ENCODE measurements at places on chromosomes 2 and 18. TPM values are rescaled to one million over a fixed set of nuclear protein-coding genes. Genes with fewer than 3 reads are reported as not detected.

Gene APCDD1
- total RNA-seq, result 0.36 TPM

Gene PFN4
- 1.3 TPM for total RNA-seq

Gene DAW1
- 0.26 TPM for total RNA-seq

Gene DSG4
- total RNA-seq, result not detected

Gene FAM237A
- total RNA-seq, result not detected

Gene EIF4E2
- 84.0 TPM for total RNA-seq

- peaks cover 19% of the 10 kb centered on the region for H3K4me1 ChIP-seq
- no peak for DNase-seq
- H3K4me3 ChIP-seq, result no peak overlapping the region
- no peak overlapping the region for H3K27ac ChIP-seq
These were observed 61.1 kb downstream of the FMNL2 start for GRCh38 chr2:152396051-152396511.

GRCh38 chr2:71938659-71939587 lies 208.7 kb downstream of the CYP26B1 start:
- no peak overlapping the region for H3K4me3 ChIP-seq
- H3K27ac ChIP-seq, result no peak overlapping the region
- no peaks in the 10 kb centered on the region for H3K4me1 ChIP-seq
- no peaks in the 10 kb centered on the region for H3K27me3 ChIP-seq

DNA sequence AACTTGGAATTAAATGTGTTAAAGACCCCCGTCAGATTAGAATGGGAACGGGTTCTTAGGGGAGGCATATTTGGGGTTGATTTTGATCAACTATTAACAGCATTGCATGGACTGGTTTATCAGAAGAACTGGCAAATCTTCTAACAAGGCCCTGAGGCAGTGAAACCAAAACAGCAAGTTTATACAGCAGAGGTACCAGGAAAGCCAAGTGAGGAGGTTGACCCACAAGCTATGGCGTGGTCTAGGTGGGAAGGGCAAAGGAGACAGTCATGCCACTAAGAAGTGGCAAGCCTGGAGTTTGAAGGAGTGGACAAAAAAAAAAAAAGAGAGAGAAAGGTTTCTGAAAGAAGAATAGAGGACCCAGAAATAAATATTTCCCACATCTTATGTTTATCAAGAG lies 187.0 kb downstream of the MREG start:
- no peaks in the 10 kb centered on the region for H3K36me3 ChIP-seq
- no peak for DNase-seq
- no peak overlapping the region for H3K4me3 ChIP-seq
- H3K27me3 ChIP-seq, result no peaks in the 10 kb centered on the region
- H3K27ac ChIP-seq, result no peak overlapping the region
- no peaks in the 10 kb centered on the region for H3K4me1 ChIP-seq

DNA sequence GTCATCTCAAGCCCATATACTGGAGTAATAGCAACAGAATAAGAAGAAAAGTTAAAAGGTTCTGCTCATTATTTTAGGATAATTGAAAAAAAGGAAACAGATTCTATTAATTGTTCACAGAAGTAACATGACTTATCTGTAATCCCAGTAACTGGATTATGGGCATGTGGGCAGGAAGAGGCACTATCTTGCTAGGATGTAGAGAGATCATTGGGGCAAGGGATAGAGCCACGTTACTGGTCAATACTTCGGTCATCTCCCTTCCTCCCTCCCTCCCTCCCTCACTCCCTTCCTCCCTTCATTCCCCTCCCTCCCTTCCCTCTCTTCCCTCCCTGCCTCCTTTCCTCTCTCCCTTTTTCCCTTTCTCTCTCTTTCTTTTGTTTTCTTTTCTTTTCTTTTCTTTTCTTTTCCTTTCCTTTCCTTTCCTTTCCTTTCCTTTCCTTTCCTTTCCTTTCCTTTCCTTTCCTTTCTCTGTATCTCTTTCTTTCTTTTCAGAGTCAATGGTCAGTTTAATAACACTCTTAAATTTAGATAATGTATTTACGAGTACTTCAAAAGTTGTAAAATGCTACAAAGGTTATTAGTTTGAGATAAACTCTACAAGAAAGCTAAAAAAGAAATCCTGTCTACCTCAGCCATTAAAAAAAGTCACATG lies 82.8 kb downstream of the FHOD3 start:
- H3K27me3 ChIP-seq, result no peaks in the 10 kb centered on the region
- no peak overlapping the region for H3K4me3 ChIP-seq
- no peak overlapping the region for H3K27ac ChIP-seq
- no peak for DNase-seq
- H3K36me3 ChIP-seq, result no peaks in the 10 kb centered on the region
- no peaks in the 10 kb centered on the region for H3K4me1 ChIP-seq

DNA sequence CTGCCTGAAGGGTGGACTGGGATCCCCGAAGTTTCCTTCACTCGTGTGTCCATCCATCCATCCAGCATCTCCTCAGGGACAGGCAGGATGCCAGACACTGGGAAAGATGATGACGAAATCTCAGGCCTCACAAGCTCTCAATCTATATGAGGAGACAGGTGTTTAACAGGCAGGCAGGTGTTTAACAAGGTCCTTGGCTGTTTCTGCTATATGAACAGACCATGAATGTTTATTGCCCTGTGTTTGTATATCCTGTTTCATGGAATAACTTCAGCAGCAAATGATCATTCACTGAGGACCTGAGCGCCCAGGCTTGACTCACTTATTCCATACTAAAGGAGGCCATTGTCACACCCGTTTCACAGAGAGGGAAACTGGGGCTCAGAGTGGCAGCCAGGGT lies 685.8 kb upstream of the HS6ST1 start:
- H3K27ac ChIP-seq, result no peak overlapping the region
- no peak overlapping the region for H3K4me3 ChIP-seq
- no peak for DNase-seq
- no peaks in the 10 kb centered on the region for H3K36me3 ChIP-seq
- no peaks in the 10 kb centered on the region for H3K27me3 ChIP-seq
- H3K4me1 ChIP-seq, result no peaks in the 10 kb centered on the region

DNA sequence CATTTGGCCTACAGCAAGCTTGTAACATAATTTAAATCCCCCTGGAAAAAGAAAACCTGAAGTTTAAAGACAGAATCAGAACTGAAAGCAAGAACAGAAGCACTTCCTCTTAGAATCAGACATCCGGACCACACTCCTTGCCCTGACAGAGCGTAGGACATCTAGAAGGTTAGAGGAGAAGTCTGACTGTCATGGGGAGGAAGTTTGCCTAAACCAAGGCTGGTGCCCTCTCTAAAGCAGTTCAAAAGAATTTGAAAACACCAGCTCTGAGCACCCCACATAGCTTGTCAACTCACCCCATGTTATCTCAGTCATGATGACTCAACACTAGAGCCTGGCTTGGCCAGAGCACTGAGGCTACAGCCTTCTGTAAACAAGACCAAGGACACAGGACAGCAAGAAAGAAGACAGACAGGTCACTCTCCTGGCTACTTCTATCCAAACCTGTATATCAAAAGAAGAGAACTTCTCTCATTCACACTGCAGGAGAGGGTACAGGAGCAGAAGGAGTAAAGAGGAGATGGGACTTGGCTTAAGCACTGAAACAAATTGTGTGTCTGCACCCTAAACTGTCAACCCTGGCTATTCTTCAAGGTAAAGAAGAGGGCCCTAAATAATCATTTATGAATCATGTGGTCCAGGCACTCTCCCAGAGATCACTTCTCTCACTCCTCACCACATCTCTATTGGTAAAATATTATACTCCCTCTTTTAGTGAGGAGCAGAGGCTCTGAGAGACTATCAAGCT lies 198.6 kb downstream of the MEMO1 start:
- no peak overlapping the region for H3K4me3 ChIP-seq
- H3K27me3 ChIP-seq, result no peaks in the 10 kb centered on the region
- no peaks in the 10 kb centered on the region for H3K4me1 ChIP-seq

GRCh38 chr18:22018366-22018765 lies 151.0 kb upstream of the GATA6 start:
- H3K36me3 ChIP-seq, result no peaks in the 10 kb centered on the region
- DNase-seq, result no peak
- no peak overlapping the region for H3K4me3 ChIP-seq

DNA sequence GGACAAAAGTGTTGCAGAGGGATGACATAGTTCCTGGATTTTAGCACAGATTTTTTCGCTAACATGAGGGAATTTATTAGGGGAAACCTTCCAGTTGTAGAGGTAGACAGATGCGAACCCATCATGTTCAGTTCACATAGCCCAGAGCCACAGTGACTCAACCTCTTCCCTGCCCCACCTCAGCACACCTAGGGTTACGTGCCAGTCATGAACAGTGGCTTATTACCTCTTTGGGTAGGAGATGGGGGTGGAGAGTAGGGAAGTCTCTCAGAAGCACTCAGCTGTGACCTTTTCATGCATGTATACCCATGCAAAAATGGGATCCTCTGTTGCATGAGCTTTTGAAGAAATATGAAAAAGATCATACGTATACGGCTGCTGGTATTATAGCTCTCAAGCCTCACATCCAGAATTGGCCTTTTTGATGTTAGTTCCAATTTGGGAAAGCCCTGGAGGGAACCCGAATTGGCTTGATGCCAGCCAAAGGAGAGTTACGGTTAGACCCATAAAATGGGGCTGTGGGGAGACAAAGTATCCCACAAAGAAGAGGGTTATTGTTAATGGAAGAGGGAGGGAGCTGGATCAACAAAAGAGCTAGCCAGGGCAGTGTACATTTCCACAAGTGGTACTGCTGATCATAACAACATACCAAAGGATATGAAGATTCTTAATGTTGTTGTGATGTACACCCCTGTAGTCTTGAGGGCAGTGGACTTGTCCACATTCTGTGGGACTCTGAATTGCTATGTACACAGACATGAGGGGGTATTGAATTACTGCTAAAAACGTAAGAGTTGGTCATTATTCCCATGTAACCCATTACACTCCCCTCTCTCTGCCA lies 4.9 kb downstream of the TANC1 start:
- no peak overlapping the region for H3K4me3 ChIP-seq
- H3K4me1 ChIP-seq, result peaks cover 40% of the 10 kb centered on the region
- peak overlapping the region; percentile 29 for H3K27ac ChIP-seq
- H3K27me3 ChIP-seq, result no peaks in the 10 kb centered on the region
- no peak for DNase-seq

DNA sequence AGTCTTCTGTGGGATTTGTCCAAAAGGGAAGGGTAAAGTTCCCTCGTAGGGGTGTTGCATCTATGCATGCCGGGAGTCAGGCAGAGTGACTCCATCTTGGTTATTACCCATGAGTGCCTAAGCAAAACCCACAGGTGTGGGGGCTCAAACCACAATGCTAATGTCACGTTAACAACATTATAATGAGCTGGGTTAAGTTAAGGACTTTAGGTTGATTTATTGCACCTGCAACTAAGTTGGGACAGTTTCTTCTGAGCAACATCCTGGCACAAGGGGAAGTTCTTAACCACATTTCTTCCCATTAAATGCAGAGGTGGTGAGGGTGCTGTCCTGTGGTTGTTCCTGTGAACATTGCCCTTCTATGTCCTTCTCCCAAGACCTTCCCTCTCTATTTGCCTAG lies 1596.8 kb upstream of the SLC39A10 start:
- no peak for DNase-seq
- H3K4me1 ChIP-seq, result no peaks in the 10 kb centered on the region
- H3K4me3 ChIP-seq, result no peak overlapping the region
- no peaks in the 10 kb centered on the region for H3K27me3 ChIP-seq

DNA sequence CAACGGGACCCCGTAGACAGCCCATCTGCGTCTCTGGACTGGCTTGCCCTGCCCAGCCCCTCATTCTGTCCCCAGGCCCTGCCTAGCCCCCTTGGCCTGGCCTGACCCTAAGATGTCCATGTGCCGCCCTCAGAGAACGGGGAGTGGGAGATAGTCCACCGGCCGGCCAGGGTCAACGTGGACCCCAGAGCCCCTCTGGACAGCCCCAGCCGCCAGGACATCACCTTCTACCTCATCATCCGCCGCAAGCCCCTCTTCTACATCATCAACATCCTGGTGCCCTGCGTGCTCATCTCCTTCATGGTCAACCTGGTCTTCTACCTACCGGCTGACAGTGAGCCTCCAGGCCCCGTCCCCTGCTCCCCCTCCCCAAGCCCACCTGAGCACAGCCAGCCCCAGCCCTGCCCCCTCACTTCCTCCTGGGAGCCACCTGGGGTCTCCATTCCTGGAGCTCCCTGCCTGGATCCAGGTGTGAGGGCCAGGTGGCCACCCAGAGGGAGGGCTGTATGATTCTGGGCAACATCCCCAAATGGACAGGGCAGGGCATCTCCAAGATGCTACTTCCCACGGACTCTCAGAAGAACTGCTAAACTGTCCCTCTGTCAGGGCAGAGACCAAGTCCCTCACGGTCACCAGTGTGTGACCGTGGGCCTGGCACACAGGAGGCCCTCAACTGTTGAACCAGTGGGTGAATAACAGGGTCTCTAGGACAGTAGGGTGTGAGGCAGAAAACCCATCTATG lies 4.0 kb downstream of the CHRND start:
- no peak overlapping the region for H3K27ac ChIP-seq
- H3K4me3 ChIP-seq, result no peak overlapping the region
- DNase-seq, result no peak
- no peaks in the 10 kb centered on the region for H3K36me3 ChIP-seq

- no peak overlapping the region for H3K4me3 ChIP-seq
- no peaks in the 10 kb centered on the region for H3K4me1 ChIP-seq
- no peaks in the 10 kb centered on the region for H3K36me3 ChIP-seq
These were observed 110.4 kb downstream of the ALK start for GRCh38 chr2:29810956-29811355.

DNA sequence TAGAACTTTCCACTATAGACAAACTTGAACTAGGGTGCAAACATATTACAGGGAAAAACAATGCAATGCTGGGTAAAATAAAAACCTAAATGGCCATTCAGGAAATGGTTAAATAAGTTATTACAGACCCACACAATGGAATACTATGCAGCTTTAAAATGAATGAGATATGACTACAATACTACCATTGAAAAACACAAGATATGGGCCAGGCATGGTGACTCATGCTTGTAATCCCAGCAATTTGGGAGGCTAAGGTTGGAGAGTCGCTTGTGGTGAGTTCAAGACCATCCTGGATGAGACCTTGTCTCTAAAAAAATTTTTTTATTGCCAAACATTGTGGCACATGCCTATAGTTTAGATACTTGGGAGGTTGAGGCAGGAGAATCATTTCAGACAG lies 6.8 kb downstream of the PECR start:
- no peaks in the 10 kb centered on the region for H3K27me3 ChIP-seq
- no peak overlapping the region for H3K4me3 ChIP-seq
- no peak for DNase-seq

- H3K36me3 ChIP-seq, result no peaks in the 10 kb centered on the region
- peaks cover 88% of the 10 kb centered on the region for H3K4me1 ChIP-seq
- DNase-seq, result no peak
- peak overlapping the region; percentile 99 for H3K27ac ChIP-seq
- no peak overlapping the region for H3K4me3 ChIP-seq
These were observed 33.5 kb upstream of the EML4 start for GRCh38 chr2:42135381-42136312.

- no peak for DNase-seq
- H3K27ac ChIP-seq, result no peak overlapping the region
- no peaks in the 10 kb centered on the region for H3K27me3 ChIP-seq
- H3K4me1 ChIP-seq, result no peaks in the 10 kb centered on the region
- no peaks in the 10 kb centered on the region for H3K36me3 ChIP-seq
- no peak overlapping the region for H3K4me3 ChIP-seq
These were observed 120.0 kb upstream of the SLC35G4 start for GRCh38 chr18:11489266-11489899.
